ENCODE measurements at places on chromosomes 6 and 20.

DNA sequence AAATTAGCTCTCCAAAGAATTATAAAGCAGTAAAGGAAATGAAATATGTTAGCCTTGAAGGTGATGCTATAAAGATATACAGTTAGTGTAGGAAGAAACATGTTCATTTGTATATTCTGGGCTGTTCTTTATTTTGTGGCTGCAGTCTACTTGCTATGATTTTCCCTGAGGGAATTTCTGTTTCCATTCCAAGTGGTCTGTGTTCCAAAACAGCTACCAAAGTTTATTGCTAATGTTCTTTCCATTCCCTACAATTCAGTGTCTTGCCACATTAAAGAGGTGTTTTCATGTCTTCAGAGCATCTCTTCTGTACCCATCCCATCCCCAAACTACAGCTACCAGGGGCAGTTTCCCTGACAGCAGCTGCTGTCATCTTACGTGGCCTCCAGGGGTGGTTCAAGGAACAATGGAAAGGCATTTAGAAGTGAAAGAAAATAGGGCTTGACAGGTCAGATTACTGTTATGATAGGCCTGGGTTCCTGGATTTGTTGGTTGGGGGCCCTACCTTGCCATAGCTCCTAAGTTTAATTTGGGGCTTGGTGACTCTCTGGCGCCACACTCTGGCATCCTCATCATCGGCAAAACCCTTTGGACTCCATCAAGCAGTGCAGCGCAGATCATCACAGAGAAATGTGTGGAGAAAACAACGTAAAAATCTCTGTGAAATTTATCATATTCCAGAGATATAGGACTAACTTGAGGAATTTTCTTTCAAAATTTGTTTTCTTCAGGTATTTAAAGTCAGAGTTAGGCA lies 33.8 kb upstream of the AIG1 start:
- DNase-seq = peak; percentile 16

DNA sequence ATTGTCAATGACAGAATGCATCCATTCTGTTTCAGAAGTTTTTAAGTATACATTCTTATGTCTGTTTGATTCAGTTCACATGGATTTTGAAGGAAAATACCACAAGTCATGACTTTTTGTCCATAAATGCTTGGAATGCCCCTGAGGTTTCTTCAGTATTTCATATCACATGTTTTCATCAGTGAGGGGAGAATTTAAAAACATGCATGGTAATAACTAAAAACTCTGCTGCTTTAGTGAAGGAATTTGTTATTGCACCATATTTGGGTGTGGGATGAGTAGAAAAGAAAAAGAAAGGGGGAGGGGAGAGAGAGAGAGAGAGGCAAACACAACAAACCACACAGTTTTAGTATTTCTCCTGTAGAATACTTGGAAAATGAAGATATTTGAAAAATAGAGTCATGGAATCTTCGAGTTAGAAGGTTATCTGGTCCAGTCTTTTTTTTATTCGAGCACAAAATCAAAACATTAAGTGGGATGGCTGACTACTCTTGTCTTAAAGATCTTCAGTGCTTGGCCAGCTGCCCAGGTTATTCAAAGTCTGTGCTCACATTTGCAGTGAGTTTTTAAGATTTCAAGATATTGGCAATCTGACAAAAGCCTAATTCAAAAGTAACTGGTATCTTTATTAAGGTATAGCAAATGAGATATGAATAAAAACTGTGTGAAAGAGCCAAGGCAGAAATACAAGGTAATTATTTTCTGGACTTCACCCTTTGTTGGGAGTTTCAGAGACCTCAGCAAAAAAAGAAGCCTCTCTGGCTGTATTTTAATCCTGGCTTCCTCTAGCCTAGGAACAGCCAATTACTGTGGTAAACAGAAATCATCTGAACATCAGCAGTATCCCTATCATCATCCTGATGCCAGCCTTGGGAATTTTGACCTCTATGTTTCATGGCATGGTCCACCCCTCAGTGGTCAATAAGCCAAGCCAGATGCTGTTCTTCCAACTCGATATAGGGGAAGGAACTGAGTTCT lies 687.9 kb upstream of the CITED2 start:
- DNase-seq = no peak

- no peak for DNase-seq
Observed at GRCh38 chr20:20002101-20002998, 14.8 kb upstream of the NAA20 start.

DNA sequence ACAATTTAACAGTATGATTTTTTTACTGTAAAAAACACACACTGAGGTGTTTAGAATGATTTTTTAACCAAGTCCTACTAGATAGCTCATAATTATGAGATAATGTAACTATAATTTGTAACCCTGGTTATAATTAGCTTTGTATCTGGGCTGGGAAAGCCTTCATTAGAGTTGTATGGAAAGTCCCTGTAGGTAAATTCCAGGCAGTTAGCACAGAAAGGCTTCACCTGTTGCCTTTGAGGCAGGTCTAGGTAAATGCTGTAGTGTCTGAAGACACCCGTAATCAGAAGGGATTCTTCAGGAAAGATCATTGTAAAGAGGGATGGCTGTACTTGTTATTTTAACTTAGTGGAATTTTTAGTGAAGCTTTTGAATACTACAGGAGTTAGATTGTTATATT lies 1.9 kb downstream of the TMEM200A start:
- DNase-seq = no peak

- DNase-seq = no peak
Observed at GRCh38 chr6:37663019-37663810, 34.5 kb downstream of the MDGA1 start.

DNA sequence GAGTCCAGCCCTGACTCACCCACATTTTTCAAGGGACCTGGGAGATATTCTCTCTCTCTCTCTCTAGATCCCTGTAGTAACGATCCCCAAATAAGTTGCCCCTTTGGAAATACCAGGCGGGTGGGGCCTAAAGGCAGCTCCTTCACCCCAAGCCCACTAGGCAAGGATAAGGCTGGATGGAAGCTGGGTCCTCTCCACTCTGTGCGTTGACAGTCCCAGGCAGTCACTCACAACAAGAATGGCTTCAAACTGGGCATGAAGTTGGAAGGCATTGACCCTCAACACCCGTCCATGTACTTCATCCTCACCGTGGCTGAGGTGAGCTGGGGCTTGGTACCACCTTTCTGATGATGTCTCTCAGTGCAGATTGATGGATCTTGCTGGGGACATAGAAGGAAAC lies 21.6 kb downstream of the L3MBTL1 start:
- DNase-seq = no peak

DNA sequence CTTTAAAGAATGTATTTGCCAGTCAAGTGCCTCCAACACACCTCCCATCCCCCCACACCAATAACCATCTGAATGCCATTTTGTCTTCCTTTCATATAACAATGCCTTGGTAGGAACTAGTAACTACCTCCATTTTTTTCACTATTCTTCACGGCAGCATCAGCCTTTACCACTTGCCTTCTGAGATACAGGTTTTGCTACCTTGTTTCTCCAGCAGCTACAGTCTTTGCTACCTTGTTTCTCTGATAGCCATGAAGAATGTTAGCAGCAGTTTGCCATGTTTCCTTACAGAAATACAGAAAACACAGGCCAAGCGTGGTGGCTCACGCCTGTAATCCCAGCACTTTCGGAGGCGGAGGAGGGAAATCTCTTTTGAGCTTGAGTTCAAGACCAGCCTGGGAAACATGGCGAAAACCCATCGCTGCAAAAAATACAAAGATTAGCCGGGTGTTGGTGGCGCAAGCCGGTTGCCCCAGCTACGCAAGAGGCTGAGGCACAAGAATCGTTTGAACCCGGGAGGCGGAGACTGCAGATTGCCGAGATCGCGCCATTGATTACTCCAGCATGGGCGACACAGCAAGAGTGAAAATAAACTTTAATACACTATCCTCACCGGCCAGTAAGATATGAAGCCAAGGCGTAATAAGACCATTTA lies 100.9 kb downstream of the HFE start:
- DNase-seq = no peak

- DNase-seq = peak; percentile 97
Observed at GRCh38 chr6:82693094-82693493, 329.5 kb downstream of the TPBG start.

- DNase-seq = no peak
Observed at GRCh38 chr6:91569071-91569470, 982.2 kb upstream of the MAP3K7 start.

DNA sequence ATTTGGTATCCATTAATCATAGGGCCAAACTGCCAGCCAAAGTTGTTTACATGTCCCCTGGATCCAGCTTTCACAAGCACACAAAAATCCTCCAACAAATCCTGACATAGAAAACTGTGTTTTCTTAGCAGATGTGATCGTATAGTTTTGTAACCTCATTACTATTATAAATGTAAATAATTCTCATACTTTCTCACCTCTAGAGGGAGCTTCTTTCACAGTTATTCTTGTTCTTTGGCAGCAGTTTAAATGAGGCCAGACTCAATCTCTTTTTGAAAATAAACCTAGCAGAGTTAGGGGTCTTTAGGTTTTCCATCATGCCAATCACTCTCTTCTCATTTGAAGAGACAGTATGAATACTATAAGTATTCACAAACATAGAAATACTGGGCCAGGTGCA lies 17.0 kb upstream of the ZNF318 start:
- no peak for DNase-seq

Measured in NCI-H345 (cell line).